CD8-positive, alpha-beta memory T cell (primary cell): ENCODE measurements at places on chromosomes 12 and 14. TPM values are rescaled to one million over a fixed set of nuclear protein-coding genes. Genes with fewer than 3 reads are reported as not detected.

DNA sequence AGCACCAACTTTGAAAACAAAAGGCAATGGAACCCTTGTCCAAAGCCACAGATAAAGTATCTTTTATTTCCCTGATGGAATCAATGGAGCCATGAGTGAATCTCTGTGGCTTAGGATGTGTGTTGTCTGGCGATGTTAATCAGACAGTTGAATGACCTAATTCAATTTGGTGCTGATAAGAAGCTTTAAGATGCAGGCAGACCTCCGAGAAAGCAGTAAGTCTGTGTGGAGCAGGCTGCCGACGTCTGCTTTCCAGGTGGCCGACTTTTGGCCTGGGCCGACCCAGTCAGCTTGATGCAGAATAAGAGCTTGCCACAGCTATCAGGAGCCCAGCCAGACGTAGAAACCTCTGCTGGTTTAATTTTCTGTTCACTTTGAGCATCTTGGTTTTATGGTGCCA lies 21.1 kb upstream of the TMEM132C start:
- no peak for DNase-seq
- no peak overlapping the region for H3K27ac ChIP-seq
- H3K4me1 ChIP-seq, result no peaks in the 10 kb centered on the region
- no peaks in the 10 kb centered on the region for H3K36me3 ChIP-seq
- H3K4me3 ChIP-seq, result no peak overlapping the region

- no peak for DNase-seq
- H3K4me3 ChIP-seq, result no peak overlapping the region
- no peaks in the 10 kb centered on the region for H3K4me1 ChIP-seq
- H3K36me3 ChIP-seq, result no peaks in the 10 kb centered on the region
- no peaks in the 10 kb centered on the region for H3K27me3 ChIP-seq
- H3K27ac ChIP-seq, result no peak overlapping the region
Observed at GRCh38 chr12:38850461-38850860, 54.9 kb downstream of the CPNE8 start.

DNA sequence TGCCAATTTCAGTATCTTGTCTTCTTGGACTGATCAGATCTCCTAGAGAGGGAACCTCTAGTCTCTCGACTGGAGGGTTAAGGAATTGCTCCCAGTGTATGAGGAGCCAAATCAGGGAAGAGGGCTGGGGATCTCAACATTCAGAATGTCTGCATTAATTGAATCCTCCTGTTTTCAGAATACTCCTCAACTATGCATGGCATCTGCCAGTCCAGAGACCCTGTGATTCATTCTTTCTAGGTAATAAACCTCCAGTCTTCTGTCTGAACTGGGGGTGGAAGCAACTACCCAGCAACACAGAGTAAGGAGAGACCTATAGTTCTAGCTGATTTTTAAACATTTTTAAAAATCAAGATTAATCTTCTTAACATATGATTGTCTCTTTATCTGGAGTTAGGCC lies 92.7 kb downstream of the AKAP6 start:
- H3K4me1 ChIP-seq, result no peaks in the 10 kb centered on the region
- no peaks in the 10 kb centered on the region for H3K27me3 ChIP-seq
- H3K36me3 ChIP-seq, result no peaks in the 10 kb centered on the region
- no peak overlapping the region for H3K27ac ChIP-seq

- H3K36me3 ChIP-seq, result peaks cover 39% of the 10 kb centered on the region
- H3K4me1 ChIP-seq, result peaks cover 97% of the 10 kb centered on the region
- H3K27me3 ChIP-seq, result no peaks in the 10 kb centered on the region
- DNase-seq, result no peak
Observed at GRCh38 chr14:22517117-22517720, 71.8 kb downstream of the DAD1 start.

DNA sequence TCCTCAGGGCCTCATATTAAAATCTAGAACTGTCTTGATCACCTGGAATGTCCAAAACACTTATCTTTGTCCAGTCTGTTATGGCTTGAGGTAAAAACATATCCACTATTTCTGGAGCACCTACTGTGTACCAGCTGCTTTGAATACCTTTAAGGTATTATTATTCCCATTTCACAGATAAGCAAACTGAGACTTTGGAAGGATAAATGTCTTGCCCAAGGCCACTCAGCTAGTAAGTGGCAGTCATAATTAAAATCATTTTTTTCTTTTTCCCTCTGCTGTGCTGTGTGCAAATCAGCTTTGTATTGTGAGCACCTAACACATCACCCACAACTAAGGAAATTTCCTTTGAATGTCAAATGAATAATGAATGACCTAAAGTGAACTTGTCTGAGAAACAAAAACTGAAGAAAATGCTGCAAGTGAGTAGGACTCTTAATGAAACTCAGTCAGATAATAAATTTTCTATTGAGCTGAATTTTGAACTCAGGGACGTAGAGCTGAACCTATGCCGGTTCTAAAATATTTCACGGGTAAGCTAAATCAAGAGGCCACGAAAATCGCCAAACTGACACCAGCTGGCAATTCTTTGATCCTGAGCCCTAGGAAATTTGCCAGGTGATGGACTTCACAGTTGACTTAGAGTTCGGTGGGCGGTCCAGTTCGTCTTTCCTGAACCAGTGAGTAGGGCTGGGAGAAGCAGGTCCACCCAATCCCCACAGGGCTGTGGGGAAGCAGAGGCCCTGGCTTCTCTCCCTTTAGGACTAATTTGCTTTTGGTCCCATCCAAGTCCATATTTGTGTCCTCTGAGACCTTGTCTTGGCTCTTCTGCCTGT lies 159.7 kb upstream of the PWP1 start:
- no peaks in the 10 kb centered on the region for H3K4me1 ChIP-seq
- no peaks in the 10 kb centered on the region for H3K27me3 ChIP-seq
- no peaks in the 10 kb centered on the region for H3K36me3 ChIP-seq
- no peak overlapping the region for H3K27ac ChIP-seq
- no peak for DNase-seq

The CIPC gene
- 12.7 TPM for total RNA-seq

The MDGA2 gene
- total RNA-seq, result not detected

DNA sequence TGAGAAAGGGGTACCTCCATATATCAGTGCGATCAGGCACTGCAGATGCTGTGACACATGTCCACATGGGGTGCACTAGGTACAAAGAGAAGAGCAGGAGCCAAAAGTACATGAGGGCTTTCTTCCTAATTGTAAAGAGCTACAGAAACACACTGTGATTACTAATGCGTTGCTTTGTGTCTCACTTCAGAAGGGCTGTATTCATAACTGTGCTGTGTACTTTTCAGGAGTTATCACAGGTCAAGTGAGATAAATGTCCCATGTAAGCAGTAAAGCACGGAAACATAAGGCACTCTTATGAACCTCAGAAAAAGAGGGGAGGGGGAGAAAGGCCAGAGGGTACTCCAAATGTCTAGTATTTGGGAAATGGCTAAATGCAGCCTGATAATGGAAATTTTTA lies 10.6 kb downstream of the SPRING1 start:
- H3K27me3 ChIP-seq, result no peaks in the 10 kb centered on the region
- DNase-seq, result no peak
- H3K4me3 ChIP-seq, result no peak overlapping the region
- H3K4me1 ChIP-seq, result no peaks in the 10 kb centered on the region

DNA sequence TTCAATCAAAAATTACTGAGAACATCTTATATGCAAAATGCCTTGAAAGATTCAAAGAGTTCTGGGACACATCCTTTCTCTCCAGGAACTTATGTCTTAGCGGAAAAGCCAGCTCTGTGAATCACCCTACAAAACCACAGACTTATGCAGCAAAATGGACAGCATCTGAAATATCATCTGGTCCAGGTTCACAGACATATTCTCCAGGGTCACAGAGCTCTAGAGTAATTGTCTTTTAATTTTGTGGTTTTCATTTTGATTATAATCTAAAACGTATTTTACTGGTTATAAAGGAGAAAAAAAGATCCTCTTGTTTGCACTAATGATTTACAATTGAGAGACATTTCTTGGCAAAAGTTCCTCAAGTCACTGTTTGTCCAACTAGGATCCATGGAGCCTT lies 246.2 kb downstream of the MSRB3 start:
- no peaks in the 10 kb centered on the region for H3K36me3 ChIP-seq
- H3K4me1 ChIP-seq, result no peaks in the 10 kb centered on the region
- H3K27ac ChIP-seq, result no peak overlapping the region

The SLCO1B1 gene
- total RNA-seq, result not detected
